ENCODE measurements at places on chromosomes 13 and 19.
A peak's percentile ranks its signal among the peaks of the same experiment; 100 is the strongest.

- no peak for DNase-seq
Measured at GRCh38 chr13:44749906-44750305, 173.8 kb upstream of the TSC22D1 start.

DNA sequence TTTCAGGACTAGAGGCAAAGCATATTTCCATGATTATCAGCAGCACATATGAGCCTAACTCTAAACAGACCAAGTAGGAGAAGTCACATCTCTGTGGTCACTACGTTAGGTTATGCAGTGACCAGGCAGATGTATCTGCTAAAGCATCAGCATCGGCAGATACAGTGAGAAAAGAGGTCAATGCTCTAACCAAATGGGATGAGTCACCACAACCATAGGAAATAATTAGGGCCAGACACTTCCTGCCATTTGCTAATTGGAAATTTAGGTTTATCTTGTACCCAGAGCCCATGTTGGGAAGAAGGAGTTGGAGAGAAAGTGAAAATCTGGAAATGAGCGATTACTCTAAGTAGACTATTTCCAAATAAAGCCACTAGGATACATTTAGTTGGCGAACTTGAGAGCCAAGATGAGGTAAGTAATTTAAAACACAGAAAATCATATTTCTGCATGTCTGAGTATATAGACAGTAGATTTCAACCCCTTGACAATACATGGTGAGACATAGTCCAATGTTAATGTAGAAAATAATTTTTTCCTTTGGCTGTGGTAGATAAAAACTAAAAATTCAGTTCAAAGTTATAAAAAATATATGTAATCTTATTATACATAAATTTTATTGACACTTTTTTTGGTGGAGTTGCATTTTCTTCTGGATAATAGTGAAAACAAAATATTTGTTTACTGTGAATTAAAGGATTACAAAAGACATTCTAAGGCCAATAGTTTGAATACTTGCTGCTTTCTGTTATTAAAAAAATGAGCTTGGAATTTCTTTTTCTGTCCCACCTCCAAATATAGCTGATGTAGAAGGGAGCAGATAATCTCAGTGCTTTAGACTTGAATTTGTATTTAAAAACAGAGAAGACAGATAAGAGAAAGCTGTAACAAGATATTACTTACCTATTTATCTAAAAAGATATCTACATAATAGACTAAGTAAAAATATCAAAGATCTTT lies 104.4 kb upstream of the CSNK1A1L start:
- DNase-seq = no peak

DNA sequence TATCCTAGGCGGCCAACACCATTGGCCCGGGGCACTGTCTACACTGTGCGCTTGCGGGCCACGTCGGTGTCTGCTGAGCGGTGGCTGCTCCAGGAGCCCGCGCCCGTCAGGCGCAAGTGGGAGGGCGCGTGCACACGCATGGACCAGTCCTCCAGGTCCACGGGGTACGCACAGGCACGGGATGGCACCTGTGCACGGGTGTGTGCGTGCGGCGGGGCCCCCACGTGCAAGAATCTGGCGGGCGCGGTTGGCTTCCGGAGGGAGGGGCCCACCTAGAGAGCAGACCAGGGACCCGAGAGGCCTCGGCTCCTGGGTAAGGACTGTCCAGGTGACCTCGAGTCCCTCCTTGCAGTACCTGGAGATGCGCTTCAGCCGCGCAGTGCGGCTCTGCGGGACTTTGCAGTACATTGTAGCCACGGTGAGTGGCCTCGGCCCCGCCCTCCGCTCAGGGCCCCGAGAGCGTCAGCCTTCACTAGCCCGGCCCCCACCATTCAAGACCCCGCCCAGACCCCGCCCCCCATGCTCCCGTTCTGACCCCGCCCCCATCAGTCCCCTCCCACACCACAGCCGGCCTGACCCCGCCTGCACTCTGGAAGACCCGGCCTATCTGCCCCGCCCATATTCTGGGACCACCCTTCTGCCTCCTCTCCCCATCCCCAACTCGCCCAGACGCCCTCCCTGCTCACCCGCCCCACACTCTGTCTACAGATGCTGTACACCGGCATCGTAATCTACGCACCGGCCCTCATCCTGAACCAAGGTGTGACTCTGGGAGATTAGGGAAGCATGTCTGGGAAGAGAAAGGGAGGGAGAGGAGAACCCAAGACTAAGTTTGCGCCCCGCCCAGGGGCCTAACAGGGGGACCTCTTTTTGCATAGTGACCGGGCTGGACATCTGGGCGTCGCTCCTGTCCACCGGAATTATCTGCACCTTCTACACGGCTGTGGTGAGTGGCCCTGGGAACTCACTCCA lies 2.3 kb downstream of the SLC5A5 start:
- DNase-seq = peak; percentile 70

DNA sequence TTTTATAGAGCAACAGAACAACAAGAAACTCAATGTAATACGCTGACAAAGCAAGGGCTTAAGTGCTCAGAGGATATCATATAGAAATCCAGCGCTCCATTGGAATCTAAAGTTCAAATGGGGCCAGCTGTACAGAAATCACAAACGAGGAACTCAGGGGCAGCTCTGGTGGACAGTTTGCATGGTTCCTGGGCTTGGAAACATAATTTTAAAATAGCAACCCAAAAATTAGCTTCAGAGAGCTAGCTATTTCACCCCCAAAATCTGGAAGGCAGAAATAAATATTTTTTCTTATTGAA lies 19.2 kb upstream of the LATS2 start:
- no peak for DNase-seq

GRCh38 chr13:33940898-33941297 lies 122.9 kb downstream of the RFC3 start:
- no peak for DNase-seq

DNA sequence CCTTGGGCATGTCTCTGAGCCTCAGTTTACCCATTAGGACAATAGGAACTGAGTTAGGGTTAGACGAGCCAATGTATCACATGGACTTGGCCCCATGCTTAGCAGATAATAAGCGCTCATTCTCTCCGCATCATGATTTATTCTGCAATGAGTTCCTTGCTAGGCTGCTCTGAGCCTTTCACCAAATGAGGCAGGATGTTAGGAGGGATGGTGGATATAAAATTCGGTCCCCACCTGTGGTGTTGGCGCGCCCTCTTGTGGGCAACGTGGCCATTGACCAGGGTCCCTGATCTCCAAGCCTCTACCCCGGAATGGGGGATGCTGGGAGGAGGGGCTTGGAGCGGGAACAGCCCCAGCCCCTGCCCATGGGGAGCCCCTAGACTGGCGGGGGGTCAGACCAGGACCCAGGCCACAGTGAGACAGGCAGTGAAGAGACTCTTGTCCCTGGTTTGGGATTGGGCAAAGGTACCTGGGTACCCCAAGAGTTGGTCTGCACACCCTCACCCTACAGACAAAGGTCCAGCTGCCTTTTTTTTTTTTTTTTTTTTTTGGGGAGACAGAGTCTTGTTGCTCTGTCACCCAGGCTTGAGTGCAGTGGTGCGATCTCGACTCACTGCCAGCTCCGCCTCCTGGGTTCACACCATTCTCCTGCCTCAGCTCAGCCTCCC lies 43.9 kb downstream of the CERS4 start:
- peak; percentile 81 for DNase-seq

- DNase-seq = no peak
Measured at GRCh38 chr19:43720936-43721335, 5.1 kb downstream of the IRGC start.

DNA sequence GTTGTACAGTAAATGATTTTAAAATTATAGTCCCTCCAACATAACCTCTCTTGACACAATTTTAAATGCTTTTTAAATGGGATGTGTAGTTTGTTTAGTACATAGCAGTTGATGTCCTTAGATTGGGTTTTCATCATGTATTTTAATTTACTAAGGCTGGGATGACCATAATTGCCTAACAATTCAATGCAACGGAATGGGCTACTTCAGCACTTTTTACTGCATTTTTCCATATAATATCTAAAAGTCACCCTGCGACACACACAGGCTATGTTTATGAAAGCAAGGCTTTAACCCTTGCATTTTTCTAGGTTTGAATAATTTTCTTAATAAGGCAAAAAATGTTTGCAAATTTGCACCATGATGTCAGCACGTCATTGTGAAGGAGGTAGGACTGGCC lies 321.0 kb downstream of the DLEU7 start:
- no peak for DNase-seq

DNA sequence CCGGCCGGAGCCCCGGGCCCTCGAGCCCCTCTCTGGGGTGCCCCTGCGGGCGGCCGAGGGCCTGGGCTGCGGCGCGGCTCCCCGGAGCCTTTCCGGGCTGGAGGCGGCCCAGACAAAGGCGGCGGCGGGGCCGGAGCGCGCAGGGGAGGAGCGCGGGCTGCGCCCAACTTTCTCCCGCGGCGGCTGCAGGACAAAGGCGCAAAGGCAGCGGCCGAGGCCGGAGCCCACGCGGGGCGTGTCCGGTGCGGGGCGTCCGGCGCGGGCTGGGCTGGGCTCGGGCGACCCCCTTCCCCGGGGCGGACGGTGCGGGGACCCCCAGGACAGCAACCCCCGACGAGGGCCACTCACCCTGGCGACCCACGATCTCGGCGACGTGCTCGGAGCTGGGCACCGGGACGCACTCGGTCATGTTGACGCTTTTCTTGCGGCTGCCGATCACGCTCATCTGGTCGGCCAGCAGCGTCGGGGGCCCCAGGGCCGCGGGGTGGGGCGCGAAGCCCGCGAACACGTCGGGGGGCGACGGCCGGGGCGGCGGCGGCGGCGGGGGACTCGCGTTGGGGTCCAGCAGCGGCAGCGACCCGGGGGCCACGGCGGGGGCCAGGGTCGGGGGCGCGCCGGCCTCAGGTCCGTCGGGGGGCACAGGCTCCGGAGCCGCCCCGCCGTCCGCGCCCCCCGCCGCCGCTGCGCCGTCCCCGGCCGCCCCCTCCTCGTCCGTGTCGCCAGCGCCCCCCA lies 843 bp downstream of the MEX3D start:
- DNase-seq = peak; percentile 16

GRCh38 chr13:41944229-41944628 lies 16.7 kb downstream of the VWA8 start:
- no peak for DNase-seq

- DNase-seq = no peak
Measured at GRCh38 chr19:18477042-18477779, 39.3 kb upstream of the ISYNA1 start.

- no peak for DNase-seq
Measured at GRCh38 chr19:18629166-18630088, 7.4 kb upstream of the KLHL26 start.

GRCh38 chr19:54502518-54503048 lies at the start of gene LAIR2:
LAIR2 (plus strand) TSS chr19:54502831; CDS start chr19:54502919, 88 bp downstream.
- peak; percentile 29 for DNase-seq

- DNase-seq = no peak
Measured at GRCh38 chr13:30762643-30763042, 27.3 kb downstream of the ALOX5AP start.

DNA sequence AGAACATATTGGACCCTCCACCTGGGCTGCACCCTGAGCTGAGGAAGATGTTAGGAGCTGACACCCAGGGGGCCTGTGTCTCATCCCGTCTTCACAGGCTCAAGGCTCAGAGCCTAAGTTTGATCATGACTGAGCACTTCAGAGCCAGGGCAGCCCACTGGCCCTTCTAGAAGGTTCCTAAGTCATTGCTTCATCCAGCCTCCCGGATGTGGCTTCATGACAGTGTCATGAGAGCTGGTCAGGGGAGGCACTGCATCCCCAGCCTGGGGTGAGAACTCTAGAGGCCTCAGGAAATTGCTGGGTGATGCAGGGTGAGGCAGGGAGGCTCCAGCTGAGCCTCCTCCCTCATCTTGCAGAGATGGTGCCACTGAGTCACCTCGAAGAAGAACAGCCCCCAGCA lies 24.9 kb upstream of the PIK3R2 start:
- DNase-seq = no peak

GRCh38 chr19:51227326-51227725 lies 2.4 kb downstream of the CD33 start:
- no peak for DNase-seq

- DNase-seq = no peak
Measured at GRCh38 chr13:98144801-98145350, 2.0 kb downstream of the FARP1 start.
